Lower lobe of right lung (tissue), 2 donors: ENCODE measurements at places on chromosomes 16 and 17. TPM values are rescaled to one million over a fixed set of nuclear protein-coding genes. Genes with fewer than 3 reads are reported as not detected.

Gene SLC5A10
- total RNA-seq: not detected

Gene HBA2
- total RNA-seq: 232 TPM

Gene GNGT2
- total RNA-seq: 21.1 TPM

Gene PDE6G
- total RNA-seq: 2.0 TPM

Gene FN3K
- total RNA-seq: 27.9 TPM

- peak overlapping the region; percentile 98 for H3K27ac ChIP-seq
- peaks cover 54% of the 10 kb centered on the region for H3K4me1 ChIP-seq
- peak overlapping the region; percentile 99 for H3K4me3 ChIP-seq
- peaks cover 42% of the 10 kb centered on the region for H3K36me3 ChIP-seq
- peak; percentile 78 for DNase-seq
Observed at GRCh38 chr17:4947411-4948165, 742 bp downstream of the PFN1 start.

DNA sequence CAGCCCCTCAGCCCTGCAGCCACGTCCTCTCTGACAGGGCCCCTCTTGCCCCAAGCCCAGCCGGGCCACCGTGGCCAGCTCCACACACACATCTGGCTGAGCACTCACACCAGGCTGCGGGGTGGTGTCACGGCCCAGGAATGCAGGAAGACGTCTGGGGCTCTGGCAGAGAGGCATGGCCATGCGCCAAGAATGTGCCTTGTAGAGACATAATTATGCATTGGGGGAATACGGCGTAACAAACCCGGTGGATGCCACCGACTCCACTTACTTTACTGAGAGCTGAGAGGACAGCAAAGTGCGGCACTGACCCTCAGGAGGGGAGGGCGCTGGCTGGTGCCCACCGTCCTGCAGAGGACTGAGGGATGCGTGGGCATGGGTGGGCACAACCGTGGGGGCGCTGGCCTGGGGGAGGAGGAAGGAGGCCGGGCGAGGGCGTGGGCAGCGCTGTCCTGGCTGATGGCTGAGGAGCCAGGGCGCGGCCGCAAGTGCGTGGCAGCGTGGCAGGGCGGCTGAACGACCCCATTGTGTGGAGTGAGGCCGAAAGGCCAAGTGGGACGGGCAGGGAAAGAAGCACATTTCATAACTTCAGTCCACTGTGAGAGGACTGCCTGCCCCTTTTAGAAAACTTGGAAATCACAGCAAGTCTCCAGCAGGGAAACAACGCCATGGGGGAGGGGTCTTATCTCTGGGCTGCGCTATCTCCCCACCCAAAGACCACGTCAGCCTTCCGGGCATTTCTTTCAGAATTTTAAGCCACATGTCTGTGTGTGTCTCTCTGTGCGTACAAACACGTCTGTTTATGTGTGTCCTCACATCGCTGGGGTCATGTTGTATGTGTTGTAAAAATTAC lies 30.6 kb downstream of the METRNL start:
- peak overlapping the region; percentile 73 for H3K27ac ChIP-seq
- H3K4me1 ChIP-seq: peaks cover 29% of the 10 kb centered on the region
- peak overlapping the region; percentile 39 for H3K4me3 ChIP-seq
- H3K36me3 ChIP-seq: no peaks in the 10 kb centered on the region
- no peaks in the 10 kb centered on the region for H3K27me3 ChIP-seq

DNA sequence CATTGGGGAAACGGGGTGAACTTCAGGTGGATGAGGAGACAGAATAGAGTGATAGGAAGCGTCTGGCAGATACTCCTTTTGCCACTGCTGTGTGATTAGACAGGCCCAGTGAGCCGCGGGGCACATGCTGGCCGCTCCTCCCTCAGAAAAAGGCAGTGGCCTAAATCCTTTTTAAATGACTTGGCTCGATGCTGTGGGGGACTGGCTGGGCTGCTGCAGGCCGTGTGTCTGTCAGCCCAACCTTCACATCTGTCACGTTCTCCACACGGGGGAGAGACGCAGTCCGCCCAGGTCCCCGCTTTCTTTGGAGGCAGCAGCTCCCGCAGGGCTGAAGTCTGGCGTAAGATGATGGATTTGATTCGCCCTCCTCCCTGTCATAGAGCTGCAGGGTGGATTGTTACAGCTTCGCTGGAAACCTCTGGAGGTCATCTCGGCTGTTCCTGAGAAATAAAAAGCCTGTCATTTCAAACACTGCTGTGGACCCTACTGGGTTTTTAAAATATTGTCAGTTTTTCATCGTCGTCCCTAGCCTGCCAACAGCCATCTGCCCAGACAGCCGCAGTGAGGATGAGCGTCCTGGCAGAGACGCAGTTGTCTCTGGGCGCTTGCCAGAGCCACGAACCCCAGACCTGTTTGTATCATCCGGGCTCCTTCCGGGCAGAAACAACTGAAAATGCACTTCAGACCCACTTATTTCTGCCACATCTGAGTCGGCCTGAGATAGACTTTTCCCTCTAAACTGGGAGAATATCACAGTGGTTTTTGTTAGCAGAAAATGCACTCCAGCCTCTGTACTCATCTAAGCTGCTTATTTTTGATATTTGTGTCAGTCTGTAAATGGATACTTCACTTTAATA lies 7.0 kb upstream of the TMEM235 start:
- peak overlapping the region; percentile 31 for H3K27ac ChIP-seq
- no peak for DNase-seq
- H3K27me3 ChIP-seq: no peaks in the 10 kb centered on the region
- H3K36me3 ChIP-seq: no peaks in the 10 kb centered on the region
- H3K4me3 ChIP-seq: no peak overlapping the region
- peaks cover 23% of the 10 kb centered on the region for H3K4me1 ChIP-seq

DNA sequence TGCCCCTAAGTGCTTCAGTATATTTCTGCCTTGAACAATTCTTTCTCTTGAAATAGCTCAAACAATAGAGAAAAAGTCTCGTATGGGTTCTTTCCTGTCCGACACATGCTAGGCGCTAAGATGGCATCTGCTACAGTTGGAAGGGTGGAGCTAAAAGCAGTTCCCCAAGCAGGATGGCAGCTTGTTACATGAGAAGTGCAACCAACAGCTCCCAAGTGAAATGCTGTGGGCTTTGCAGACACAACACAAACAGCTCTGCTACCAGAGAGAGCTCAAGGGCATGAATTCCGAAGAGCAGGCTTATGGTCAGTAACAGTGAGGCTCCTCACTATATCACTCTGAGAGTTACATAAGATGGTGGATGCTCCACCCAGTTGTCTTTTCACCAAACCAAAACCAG lies 83.8 kb downstream of the VPS53 start:
- H3K4me3 ChIP-seq: no peak overlapping the region
- peaks cover 21% of the 10 kb centered on the region for H3K4me1 ChIP-seq
- H3K36me3 ChIP-seq: peaks cover 47% of the 10 kb centered on the region
- H3K27ac ChIP-seq: no peak overlapping the region

GRCh38 chr16:84062734-84063640 lies 20.4 kb upstream of the SLC38A8 start:
- DNase-seq: peak; percentile 84
- no peaks in the 10 kb centered on the region for H3K4me1 ChIP-seq
- H3K27me3 ChIP-seq: no peaks in the 10 kb centered on the region
- peaks cover 100% of the 10 kb centered on the region for H3K36me3 ChIP-seq
- no peak overlapping the region for H3K4me3 ChIP-seq

DNA sequence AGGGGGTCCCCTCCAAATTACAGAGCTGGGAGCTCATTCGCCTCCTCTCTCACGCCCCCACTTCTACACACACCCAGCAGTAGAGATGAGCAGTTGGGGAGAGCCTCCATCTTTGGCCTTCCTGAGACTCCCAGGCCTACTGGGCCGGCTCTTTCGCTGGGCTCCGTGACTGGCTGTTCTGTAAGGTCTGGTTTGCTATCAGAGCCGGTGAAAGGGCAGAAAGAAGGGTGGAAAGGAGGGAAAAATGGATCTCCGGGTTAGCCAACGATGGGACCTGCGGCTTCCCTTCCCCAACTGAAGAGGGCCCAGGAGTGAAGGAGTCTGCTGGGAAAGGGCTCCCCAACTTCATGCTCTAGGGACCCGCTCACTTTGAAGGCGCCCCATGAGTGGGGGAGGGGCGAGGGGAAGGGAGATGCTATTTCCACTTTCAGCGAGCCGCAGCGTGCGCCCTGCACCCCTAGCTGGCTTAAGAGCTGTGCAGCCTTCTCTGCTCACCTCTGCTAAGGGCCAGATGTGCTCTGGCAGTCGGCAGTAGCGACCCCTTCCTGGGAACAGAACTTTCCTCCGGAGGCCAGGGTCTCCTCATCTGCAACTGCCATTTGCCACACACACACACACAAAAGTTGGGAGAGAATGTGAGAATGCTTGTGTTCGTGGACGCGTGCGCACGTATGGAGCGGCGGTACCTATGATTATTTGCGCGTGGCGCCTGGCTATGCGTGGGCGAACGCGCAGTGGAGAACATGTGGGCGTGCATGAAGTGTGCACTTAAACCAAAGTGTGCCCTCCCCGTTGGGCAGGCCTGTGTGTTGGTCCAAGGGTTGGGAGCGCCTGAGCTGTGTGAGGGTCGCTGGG lies 2.9 kb upstream of the FOXF1 start:
- H3K27me3 ChIP-seq: peaks cover 88% of the 10 kb centered on the region
- peaks cover 22% of the 10 kb centered on the region for H3K4me1 ChIP-seq
- peak overlapping the region; percentile 66 for H3K4me3 ChIP-seq
- no peak for DNase-seq

GRCh38 chr16:87264634-87265033 lies 52.6 kb downstream of the C16orf95 start:
- H3K4me1 ChIP-seq: no peaks in the 10 kb centered on the region
- no peak overlapping the region for H3K27ac ChIP-seq

- DNase-seq: no peak
- peaks cover 14% of the 10 kb centered on the region for H3K4me1 ChIP-seq
- no peak overlapping the region for H3K27ac ChIP-seq
Observed at GRCh38 chr17:9016941-9017552, 4.3 kb upstream of the NTN1 start.

DNA sequence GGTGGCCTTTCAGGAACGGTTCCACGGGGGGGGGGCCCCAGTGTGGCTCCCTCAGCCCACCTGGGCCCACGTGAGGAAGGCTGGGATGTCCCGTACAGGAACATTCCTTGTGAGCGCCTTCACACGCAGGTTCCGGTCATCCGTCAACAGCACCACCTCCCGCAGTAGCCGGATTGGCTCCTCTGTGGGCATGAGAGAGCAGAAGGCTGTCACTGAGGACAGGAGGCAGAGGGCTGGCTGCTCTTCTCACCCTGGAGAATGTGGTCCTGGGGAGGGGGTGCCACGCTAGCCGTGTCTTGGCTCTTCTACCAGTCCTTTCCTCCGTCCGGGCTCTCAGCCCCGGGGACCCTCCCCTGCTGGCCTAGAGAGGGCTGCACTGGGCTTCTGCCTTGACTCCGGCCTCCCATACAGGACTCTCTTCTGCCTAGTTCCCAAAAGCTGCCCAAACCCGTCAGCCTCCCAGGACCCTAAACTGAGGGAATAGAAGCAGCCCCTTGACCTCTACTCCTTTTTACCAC lies 6.6 kb downstream of the HIC1 start:
- H3K4me1 ChIP-seq: peaks cover 72% of the 10 kb centered on the region
- no peak for DNase-seq
- H3K36me3 ChIP-seq: peaks cover 51% of the 10 kb centered on the region
- H3K27me3 ChIP-seq: peaks cover 12% of the 10 kb centered on the region
- H3K4me3 ChIP-seq: no peak overlapping the region

DNA sequence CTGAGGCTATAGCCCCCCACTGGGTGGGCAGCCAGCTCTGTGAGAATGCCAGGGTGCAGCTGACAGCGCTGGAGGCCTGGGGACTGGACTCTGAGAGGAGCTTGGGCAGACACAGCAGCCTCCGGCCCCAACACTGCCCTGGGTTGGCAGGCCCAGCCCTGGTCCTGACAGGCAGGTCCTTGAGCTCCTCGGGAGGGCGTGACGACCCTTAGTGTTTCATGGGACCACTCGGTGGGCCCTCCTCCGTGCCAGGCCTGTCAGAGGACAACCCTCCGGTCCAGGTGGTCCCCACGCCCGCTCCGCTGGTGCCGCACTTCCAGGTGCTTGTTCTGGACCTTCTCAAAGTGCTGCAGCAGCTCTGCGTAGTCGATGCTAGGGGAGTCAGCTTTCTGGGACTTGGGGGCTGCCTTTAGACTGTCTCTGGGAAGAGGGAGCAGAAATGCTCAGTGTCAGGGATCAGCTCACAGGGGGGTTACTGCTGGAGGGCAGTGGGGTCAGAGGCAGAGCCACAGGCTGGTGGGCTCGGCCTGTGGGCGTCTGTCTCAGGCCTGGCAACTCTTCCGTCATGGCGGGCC lies 1.9 kb upstream of the MTSS2 start:
- peak overlapping the region; percentile 87 for H3K27ac ChIP-seq
- H3K36me3 ChIP-seq: peaks cover 5% of the 10 kb centered on the region

DNA sequence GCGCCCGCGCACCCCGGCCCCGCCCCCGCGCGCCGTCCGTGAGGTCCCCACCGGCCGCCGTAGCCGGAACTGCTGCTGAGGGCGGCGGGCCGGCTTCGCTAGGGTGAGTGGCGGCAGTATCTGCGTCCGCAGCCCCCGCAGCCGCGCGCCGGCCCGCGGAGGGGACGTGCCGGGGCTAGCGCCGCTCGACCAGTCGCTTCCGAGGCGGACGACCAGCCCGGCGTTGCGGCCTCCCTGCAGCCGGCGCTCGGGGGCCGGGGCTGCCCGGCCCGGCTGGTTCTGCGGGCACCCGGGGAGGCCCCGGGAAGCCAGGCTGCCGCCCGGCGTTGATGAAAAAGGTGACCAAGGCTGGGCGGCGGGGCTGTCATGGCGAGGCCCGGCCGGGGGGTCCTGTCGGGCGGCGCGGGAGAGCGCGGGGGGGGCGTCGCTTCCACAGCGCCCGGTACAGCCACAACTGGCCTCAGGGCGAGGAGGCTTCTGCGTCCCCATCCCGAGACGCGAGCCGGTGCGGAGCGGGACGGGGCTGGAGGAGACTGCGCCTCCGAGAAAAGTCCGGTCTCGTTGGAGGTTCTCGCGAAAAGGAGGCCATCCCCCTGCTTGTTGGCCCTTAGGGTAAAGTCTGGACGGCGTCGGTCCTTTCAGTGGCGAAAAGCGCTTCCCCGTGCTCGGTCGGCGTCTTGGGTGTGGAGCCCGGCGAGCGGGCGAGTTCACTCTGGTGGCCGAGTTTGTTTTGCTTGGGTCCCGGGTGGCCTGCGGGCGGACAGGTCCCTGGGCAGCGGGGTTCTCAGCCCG lies at the start of gene CRAMP1:
CRAMP1 (plus strand) TSS at position 41 of the 792 bp plus-strand sequence. CDS start 2,280 bp downstream, outside the sequence.
- peak within 1 kb of the TSS; percentile 92 for H3K4me3 ChIP-seq
- H3K27me3 ChIP-seq: no peaks in the 10 kb centered on the region
- DNase-seq: no peak
- peaks cover 8% of the 10 kb centered on the region for H3K36me3 ChIP-seq
- H3K27ac ChIP-seq: peak within 1 kb of the TSS; percentile 86
